Activated naive CD8-positive, alpha-beta T cell treated with anti-CD3 and anti-CD28 coated beads, Interleukin-2, amount 50 U/mL, for 16 hours (primary cell): ENCODE measurements at places on chromosomes 7 and 10.

GRCh38 chr7:64755865-64756264 is 38.4 kb upstream of the ZNF138 start:
- DNase-seq = no peak

GRCh38 chr7:138164804-138165203 is 88.5 kb downstream of the AKR1D1 start:
- no peak for DNase-seq

GRCh38 chr7:26668821-26669220 is 195.6 kb downstream of the SKAP2 start:
- no peak for DNase-seq

DNA sequence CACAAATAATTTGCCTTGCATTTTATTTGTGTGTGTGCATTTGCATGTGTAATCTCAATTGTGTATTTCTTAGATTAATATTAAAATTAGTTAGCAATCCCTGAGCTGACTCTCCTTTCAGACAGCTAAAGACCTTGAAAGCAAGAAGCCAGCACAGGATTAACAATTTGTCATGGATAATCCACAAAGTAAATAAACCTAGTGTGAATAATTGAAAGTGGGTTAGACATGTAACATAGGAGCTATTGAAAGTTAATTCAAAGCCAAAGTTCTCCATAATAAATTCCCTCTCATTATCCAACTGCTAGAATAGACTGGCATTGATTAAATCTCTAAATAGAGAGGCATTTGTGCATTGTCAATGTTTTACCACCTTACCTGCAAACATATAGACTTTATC is 326.1 kb downstream of the PLXDC2 start:
- no peak for DNase-seq

GRCh38 chr7:47335557-47336471 is 246.1 kb downstream of the TNS3 start:
- DNase-seq = no peak

DNA sequence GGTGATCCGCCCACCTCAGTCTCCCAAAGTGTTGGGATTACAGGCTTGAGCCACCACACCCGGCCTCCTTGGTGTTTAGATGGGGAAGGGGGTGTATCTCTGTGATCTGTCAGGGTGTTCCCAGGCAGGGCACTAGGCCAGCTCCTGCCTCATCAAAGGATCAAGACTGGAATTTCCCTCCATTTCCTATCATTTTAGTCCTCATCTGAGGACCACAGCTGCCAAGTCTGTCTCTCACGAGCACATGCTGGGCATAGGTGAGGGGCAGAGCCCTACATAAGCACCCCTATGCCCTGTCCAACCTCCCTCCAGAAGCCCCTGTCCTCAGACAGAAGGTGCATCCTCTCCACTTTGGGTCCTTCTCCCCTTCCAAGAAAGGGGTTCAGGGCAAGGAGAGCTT is 19.5 kb downstream of the TRIM56 start:
- no peak for DNase-seq

- no peak for DNase-seq
Measured at GRCh38 chr7:7922684-7923385, 45.8 kb upstream of the GLCCI1 start.

- DNase-seq = no peak
Measured at GRCh38 chr7:2379821-2380450, 23.5 kb upstream of the CHST12 start.
